Vagina (tissue), 2 donors: ENCODE measurements at places on chromosomes 6 and 20. TPM values are rescaled to one million over a fixed set of nuclear protein-coding genes. Genes with fewer than 3 reads are reported as not detected.

Gene CRIP3
- not detected for total RNA-seq

Gene CST3
- 1,106 TPM for total RNA-seq

Gene ELOVL4
- 2.9 TPM for total RNA-seq

Gene ELOVL2
- 0.25 TPM for total RNA-seq

Gene SRMS
- total RNA-seq = not detected

Gene SMOC2
- 22.1 TPM for total RNA-seq

Gene BPI
- not detected for total RNA-seq

Gene COX4I2
- total RNA-seq = 2.5 TPM

Gene KHDRBS2
- 1.7 TPM for total RNA-seq

Gene FOXF2
- total RNA-seq = 1.2 TPM

Gene ASXL1
- 97.5 TPM for total RNA-seq

Gene TTPAL
- 16.0 TPM for total RNA-seq

Gene NOL4L
- total RNA-seq = 17.9 TPM

Gene AVP
- not detected for total RNA-seq

Gene CGAS
- 8.3 TPM for total RNA-seq

Gene MEI4
- total RNA-seq = not detected

Gene ULBP1
- total RNA-seq = not detected

Gene TSBP1
- total RNA-seq = not detected

Gene TULP4
- 79.8 TPM for total RNA-seq

Gene FUT9
- not detected for total RNA-seq

Gene TRIM15
- not detected for total RNA-seq

Gene CD93
- total RNA-seq = 45.4 TPM

Gene RFX6
- not detected for total RNA-seq

Gene PRSS16
- 1.2 TPM for total RNA-seq

Gene EZR
- 99.7 TPM for total RNA-seq

Gene TPX2
- 6.1 TPM for total RNA-seq

Gene IL17A
- not detected for total RNA-seq

Gene FAM162B
- 19.6 TPM for total RNA-seq

Gene EEF1A2
- total RNA-seq = 9.8 TPM

Gene SUMO4
- 3.9 TPM for total RNA-seq

Gene ZSWIM1
- 4.2 TPM for total RNA-seq

Gene EPB41L1
- total RNA-seq = 54.8 TPM

Gene SCRT2
- total RNA-seq = not detected
